ENCODE measurements at places on chromosomes 4 and X.

- DNase-seq: peak; percentile 1
Measured at GRCh38 chrX:72021975-72022374, 109.7 kb downstream of the RTL5 start.

DNA sequence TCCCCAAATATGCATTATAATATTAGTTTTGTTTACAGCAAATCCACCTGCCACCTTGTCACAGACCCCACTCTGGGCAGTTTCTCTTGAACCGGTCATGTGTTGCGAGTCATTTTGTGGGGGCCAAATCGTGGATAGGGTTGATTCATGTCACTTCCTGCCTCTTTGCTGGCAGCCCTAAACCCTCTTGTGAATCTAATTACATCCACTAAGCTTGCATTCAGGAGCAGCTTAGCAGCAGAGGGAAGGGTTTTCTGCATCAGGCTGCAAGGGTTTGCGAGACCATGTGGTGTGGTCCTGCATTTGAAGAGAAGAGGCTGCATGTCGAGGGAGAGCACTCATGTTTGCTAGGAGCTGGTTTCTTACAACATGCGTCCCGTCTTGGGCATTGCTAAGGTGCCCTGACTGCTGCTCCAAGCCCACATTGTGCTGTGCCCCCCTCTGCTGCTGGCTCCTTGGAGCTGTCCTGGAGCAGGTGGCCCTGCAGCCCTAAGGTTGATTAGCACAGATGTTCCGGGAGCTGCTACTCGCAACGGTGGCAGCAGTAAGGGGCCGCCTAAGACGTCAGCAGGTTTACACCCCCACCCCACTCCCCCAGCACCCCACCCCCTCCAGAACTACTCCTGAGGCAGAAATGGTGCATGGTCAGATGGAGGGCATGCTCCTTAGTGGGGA is 88.9 kb upstream of the CLDN34 start:
- DNase-seq: no peak

DNA sequence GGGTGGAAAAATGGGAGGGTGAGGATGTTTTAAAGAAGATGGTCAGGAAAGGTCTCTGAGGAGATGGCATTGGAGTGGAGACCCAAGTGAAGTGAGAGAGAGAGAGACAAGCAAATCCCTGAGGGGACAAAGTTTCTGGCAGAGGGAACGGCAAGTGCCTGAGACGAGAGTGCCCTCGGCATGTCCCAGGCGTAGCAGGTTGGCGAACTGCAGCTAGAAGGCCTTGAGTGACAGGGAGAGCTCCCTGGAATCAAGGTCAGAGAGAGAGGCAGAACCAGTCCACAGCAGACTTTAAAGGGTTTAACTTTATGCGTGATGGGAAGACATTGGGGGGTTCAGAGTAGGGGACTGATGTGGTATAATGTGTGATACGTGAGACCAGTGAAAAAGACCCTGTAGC is 150.2 kb upstream of the HAND2 start:
- DNase-seq: no peak

GRCh38 chr4:177265729-177266128 is 43.9 kb upstream of the NEIL3 start:
- no peak for DNase-seq

DNA sequence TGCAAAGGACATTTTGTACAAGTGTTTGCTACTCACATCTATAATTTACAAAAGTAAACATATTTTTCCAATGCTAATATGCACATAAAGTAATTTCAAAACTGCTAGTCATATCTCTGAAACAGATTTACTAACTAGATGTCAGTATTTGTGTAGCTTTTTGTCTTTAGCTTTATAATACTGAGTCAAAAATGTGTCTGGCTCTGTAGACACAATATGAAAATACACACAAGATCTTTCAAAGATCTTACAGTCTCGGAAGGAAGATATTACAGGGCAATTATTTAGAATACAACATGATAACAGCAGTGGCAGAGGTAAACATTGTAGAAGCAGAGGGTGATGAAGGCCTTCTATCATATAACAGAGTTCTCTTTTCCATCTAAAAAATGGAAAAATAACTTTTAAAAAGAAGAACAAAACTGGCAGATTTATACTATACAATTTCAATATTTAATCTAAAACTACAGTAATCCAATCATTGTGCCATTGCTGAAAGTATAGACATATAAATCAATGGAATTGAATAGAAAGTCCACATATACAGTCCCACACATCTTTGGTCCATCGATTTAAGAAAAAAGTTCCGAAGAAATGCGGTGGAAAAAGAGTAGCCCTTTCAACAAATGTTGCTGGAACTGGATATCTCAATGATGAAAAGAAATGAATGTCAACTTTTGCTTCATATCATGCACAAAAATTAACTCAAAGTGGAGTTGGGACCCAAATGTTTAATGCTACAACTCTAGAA is 29.4 kb downstream of the ARAP2 start:
- no peak for DNase-seq

Data from NCI-H446 (cell line).